Stimulated activated CD8-positive, alpha-beta memory T cell treated with anti-CD3 and anti-CD28 coated beads, Interleukin-4, amount 100 ng/mL, for 1 hour (primary cell): ENCODE measurements at places on chromosomes 2 and 18.

DNA sequence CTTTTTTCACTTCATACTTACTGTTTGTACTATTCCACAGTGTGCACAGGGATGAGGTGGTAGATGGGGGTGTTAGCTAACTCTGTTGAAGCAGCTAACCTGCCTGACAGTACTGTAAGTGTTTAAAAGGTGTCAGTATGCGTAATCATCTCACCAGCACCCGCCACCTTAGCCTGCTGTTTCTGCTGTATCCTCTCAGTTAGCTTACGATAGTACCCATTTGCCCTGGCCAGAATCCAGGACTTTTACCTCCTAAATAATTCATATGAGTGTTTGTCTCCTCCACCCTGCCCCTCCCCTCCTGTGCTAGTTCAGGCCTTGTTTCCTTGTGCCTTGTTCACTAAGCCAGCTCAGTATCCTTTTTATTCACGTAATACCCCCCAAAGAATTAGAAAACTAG, 34.2 kb downstream of the TRAPPC12 start:
- DNase-seq = no peak

- no peak for DNase-seq
These were observed 83.7 kb downstream of the TMEM131 start for GRCh38 chr2:97911922-97912575.

- no peak for DNase-seq
These were observed 206.1 kb downstream of the KLHL29 start for GRCh38 chr2:23591111-23591510.

DNA sequence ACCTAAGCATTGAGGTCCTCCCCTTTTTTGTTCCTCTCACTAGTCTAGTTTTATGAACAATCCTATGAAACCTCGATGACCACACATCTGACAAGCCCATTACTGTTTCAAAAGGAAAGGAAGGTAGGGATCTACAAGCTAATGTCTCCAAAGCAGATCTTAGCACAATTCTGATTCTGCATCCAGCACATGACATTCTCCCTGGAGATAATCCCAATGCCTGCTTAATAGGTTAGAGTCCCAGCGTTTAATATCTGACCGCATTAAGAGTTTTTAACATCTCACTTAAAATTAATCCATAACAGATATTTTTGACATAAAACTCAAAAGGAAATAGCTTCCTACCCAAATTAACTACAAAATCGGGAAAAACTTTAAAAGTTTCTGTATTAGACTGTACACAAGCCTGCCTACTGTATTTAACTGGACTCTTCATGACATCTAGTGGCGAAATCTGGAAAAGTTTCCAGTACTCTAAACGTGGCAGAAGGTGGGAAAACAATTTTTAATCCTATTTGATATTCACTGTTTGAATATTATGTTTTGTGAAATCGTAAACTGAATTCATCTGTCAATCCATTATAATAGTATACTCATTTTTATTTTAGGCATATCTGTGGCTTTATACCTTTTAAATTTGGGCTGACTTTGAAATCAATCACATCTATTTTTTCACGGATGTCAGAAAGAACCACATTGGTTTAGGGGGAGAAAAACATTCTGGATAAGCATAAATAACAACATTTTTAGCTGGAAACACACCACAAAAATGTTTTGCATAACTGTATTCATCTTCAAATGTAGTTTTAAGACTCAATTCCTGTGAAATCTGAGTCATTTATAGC, 62.4 kb downstream of the TXNL1 start:
- DNase-seq = no peak

DNA sequence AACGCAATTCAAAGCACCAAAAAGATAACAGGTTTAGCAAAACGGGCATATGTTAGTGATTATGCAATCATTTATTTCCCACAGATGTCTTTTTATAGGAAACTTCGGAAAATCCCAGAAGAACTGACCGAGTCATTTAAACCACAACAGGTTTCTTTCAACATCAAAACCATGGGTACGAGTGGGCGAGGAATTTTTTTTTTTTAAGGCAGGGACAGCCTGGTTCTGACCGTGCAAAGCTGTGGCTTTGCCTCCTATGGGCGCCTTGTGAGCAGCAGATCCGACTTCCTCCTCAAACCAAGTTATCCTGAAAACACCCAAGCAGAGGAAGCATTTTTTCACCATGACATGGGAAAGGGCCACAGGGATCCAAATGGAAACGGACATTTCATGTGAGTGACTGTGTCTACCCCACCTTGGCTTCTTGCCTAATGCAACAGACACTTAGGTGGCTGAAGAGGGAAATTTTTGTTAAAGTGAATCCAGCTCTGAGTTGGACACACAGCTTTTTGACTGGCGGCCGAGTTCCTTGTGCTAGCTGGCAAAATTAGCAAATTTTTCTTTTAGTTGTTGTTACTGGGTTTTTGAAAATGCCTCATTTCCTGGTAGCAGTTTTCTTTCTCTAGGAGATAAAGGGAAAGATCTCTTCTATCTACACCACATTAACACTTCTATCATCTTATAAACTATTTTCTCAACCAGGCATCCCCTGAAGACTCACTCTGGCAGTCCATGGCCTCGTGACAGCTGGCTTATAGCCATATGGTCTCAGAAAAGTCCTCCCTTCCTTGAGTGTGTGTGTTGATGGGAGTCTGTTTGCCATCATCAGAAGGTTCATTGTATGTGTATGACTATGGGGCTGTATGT, 487.4 kb upstream of the ZEB2 start:
- no peak for DNase-seq

- DNase-seq = no peak
These were observed 24.6 kb downstream of the CTLA4 start for GRCh38 chr2:203892207-203892606.

DNA sequence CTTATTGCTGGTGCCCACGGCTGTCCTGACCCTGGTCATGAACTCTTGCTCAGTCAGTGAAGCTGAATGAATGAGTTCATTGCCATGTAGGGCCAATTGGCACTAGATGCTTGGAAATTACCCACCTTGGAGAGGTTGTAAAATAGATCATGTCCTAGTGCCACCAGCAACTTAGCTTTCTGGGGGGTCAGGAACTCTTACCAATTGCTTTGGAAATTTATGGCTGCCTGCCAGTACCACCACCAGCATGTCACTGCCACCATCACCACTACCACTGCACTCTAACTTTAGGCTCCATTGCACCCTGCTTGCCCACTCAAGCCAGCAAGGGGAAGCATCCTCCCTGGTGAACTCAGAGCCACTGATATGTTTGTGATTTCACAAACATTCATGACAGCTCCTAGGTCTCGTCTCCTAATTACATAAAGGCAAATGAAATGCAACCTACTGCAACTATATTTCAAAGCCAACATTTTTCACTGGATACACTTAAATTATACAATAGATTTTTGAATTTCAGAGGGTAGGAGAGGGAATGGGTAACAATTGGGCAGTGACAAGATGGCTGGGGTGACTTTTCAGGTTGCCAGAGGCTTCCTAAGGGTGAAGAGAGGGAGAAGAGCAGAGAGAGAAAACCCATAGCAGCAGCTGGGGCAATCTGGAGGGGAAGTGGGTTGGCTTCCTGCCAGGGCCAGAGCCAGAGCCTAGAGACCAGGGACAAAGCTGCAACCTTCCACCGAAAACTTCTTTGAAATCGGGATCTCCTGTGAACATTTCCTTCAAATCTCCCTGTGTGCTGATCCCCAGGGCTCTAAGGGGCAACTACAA, 3.5 kb upstream of the EMILIN1 start:
- no peak for DNase-seq

GRCh38 chr2:239035361-239035814, 187.5 kb downstream of the TWIST2 start:
- peak; percentile 26 for DNase-seq

GRCh38 chr2:217525076-217525475, 477.7 kb downstream of the TNS1 start:
- DNase-seq = no peak

DNA sequence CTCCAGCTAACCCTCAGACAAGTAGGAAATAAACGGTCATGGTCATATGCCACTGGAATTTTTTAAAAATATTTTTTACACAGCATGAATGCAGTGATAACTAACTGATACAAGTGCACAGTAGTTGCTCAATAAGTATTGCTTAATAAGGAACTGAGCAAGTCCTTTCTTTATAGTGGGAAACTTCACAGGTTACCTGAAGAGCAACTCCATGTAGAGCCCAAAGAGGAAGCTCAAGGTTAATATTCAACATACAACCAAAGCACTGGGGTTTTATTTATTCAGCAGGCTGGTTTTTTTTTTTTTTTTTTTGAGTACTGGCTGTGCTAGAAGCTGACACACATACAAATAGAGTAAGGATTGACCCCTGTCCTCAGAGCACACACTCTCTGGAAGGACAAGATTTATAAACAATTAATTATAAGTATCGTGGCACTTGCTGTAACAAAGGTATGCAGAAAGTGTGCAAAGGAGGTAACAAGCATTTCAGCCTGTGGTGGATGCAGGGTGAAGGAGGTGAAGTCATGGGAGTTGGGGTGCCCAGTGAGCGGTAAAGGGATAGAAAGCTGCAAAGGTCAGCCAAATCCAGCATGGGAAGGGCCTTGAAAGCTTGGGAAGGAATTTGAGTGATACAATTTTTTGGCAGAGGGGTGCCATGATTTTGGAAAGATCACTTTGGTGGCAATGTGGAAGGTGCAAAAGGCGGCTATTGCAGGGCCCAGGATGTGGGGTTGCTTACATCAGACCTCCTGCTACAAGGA, 52.7 kb downstream of the ATOH8 start:
- DNase-seq = no peak

- no peak for DNase-seq
These were observed 86.9 kb downstream of the TRIB2 start for GRCh38 chr2:12803607-12804006.

GRCh38 chr2:157509744-157510143, 65.9 kb upstream of the CYTIP start:
- DNase-seq = no peak

DNA sequence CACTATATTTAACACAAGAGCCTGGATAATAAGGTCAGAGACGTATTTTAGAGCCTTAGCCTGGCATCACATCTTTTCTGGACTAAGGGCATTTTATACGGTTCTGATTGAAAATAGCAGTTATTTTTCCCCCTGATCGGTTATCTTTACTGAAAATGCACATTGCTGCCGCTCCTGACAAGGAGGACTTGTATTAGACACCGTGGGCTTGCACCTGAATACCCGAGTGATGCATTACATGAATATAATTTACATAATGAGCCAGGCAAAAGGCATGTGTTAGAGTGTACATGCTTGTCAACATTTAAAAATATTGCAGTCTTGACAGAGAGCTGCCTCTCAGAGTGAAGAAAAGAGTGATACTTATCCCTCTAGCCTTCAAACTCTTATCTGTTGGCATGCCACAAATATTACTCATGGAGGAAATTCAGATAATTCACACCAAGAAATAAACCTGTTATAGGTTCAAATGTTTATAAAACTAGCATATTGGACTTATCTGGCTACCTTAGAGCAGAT, 470.5 kb upstream of the ETAA1 start:
- DNase-seq = no peak

DNA sequence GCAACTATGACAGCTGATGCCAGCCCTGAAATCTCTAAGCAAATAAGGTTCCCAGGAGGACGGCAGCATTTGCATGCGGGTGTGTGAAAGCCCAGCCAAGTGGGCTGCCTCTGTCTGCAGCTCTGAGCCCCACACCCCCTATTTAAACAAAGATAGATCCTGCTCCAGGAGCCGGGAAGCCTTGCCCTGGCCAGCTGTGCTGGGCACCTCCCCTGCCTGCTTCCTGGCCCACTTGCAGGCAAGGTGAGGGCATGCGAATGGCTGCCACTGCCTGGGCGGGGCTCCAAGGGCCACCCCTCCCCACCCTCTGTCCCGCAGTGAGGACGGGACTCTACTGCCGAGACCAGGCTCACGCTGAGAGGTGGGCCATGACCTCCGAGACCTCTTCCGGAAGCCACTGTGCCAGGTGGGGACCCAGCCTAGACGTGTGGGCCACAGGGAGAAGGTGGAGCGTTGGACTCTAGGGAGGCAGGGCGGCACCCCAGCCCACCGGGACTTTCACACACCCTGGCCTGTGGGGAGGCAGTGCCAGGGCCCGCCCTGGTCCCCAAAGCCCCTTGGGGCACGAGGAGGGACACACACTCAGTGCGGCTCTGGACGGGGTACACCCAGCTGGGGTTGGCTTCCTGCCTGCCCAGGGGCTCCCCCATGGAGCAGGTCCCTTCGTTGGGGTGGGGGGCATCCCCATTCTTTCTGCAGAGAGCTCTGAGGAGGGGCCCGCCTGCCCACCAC, at the start of gene ANO7:
ANO7 (plus strand) TSS at position 317 of the 732 bp plus-strand sequence. CDS start 1,387 bp downstream, outside the sequence.
- no peak for DNase-seq

DNA sequence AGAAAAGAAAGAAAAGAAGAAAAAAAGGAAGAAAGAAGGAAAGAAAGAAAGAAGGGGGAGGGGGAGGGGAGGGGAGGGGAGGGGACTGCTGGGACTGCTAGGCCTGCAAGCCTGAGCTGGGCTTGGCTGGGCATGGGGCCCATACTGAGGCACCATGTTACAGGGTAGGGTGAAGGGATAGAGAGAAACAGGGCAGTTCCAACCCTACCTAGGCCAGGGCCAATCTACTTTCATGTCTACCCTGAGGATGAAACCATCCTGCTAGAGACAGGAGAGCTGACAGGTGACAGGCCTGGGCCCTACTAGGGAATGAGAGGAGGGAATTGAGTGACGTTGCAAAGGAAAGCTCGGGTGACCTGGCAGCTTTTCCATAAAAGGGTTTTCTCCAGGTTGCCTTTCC, 41.7 kb downstream of the TEX44 start:
- DNase-seq = no peak

GRCh38 chr2:242075168-242075567, 205.6 kb downstream of the RTP5 start:
- no peak for DNase-seq

DNA sequence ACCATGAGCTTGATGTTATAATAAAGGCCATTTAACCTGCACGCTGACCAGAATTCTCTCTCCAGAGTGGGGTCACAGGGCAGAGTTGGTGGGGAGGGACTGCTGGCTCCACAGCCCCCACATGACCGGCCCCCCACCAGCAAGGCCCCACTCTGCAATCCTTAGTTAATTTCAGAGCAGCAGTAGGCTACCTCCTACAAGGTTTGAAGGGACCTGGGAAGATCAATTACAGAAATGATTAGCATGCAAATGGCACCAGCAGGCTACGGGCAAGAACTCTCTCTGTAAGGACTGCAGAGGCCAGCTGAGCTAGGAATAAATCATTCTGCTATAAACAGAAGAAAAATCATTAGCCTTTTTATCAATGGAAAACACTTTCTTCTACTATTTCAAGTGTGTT, 135.3 kb downstream of the C1D start:
- DNase-seq = no peak

- DNase-seq = no peak
These were observed 852.0 kb upstream of the FSHR start for GRCh38 chr2:50006327-50006726.

GRCh38 chr2:199465390-199465789, 7.7 kb upstream of the SATB2 start:
- DNase-seq = no peak

DNA sequence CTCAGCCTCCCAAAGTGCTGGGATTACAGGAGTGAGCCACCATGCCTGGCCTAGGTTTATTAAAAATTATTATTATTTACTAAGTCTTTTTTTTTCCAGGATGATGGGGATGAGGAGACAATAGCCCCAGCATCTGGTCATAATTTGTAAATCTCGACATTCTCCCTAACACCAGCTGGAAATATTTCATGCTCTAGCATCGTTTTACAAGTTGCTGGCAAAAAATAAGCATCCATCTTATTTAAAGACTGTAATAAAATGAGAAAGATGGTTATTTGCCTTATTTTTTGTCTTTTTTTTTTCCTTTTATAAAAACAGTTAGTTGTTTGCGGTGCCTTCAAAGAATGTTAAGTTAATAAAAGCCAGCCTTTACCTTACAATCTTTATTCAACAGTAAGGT, 56.7 kb downstream of the SF3B1 start:
- DNase-seq = no peak

GRCh38 chr2:96529376-96530143, 7.0 kb upstream of the ARID5A start:
- DNase-seq = no peak

GRCh38 chr2:128058114-128058513, 30.3 kb upstream of the SAP130 start:
- DNase-seq = no peak
